ENCODE measurements at places on chromosomes 11 and 22.
A peak's percentile ranks its signal among the peaks of the same experiment; 100 is the strongest.

GRCh38 chr11:61958590-61958989 is 8.4 kb downstream of the BEST1 start:
- no peak for DNase-seq

GRCh38 chr11:32829680-32830412 is at the start of gene PRRG4:
PRRG4 (plus strand) TSS chr11:32829927; CDS start chr11:32830530, 603 bp downstream.
- DNase-seq, result peak; percentile 52

DNA sequence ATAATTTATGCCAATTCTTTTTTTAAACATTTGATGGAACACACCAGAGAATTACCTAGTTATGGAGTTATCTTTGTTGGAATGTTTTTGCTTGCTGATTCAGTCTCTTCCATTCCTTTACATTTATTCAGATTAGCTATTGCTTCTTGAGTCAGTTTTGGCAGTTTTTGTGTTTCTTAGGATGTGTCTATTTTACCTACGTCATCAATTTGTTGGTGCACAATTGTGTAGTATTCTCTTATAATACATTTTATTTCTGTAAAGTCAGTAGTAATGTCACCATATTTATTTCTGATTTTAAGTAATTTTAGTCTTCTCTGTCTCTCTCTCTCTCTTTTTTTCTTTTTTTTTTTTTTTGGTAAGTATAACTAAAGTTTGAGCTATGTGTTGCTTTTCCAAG is 929.5 kb upstream of the RAG2 start:
- no peak for DNase-seq

DNA sequence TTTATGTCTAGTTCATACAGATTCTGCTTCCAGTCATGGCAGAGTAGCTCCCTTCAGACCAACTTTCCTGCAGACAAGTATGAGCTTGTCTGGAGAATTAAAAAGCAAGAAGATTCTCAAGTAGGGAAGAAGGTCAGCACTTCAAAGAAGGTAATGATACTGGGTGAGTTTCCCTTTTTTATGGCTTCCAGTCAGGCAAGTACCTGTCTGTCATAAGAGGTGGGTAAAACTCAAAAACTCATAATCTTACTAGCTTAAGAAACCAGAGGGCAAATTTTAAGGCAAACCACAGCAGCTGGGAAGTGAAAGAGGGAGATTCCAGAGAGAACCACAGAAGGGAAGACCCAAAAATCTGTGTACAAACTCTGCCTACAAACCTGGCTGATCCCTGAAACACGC is 54.2 kb downstream of the DENND5A start:
- peak; percentile 31 for DNase-seq

GRCh38 chr11:126231725-126232459 is 20.3 kb downstream of the FAM118B start:
- DNase-seq, result no peak

DNA sequence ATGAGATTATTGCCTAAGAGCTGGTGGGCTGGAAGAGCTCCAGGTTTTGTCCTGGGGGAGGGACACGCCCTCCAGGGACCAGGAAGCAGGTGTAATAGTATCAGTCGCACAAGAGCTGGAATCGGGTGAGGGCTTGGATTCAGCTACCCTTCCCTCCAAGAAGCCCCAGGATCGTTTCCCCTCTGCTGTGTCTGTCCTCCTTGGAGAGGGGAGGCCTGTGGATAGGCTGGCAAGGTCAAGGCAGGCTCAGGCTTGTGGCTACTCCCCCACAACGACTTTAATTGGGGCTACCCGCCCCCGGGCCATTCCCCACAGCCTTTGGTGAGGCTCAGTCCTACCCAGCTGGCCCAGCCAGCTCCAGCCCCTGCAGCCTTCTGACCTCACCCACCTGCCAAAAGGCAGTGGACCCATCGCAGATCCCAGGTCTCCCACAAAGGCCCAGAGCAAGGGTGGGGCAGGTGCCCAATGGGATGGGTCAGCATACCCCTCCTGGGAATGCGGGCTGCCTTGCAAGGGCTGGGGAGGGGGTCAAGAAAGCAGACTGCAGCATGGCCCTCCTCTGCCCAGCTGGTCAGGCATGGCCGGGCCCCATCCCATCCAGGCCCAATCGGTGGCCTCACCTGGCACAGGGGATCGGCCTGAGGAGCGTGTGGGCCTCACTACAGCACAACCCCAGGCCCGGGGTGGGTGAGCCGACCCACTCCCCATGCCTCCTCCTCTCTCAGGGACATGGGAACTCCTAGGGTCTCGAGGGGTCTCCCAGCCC is 1.0 kb downstream of the CTSD start:
- no peak for DNase-seq

- peak; percentile 54 for DNase-seq
Observed at GRCh38 chr11:44036811-44037657, 10.7 kb upstream of the ACCSL start.

GRCh38 chr11:59967677-59968394 is 4.0 kb downstream of the OOSP4A start:
- DNase-seq, result no peak

DNA sequence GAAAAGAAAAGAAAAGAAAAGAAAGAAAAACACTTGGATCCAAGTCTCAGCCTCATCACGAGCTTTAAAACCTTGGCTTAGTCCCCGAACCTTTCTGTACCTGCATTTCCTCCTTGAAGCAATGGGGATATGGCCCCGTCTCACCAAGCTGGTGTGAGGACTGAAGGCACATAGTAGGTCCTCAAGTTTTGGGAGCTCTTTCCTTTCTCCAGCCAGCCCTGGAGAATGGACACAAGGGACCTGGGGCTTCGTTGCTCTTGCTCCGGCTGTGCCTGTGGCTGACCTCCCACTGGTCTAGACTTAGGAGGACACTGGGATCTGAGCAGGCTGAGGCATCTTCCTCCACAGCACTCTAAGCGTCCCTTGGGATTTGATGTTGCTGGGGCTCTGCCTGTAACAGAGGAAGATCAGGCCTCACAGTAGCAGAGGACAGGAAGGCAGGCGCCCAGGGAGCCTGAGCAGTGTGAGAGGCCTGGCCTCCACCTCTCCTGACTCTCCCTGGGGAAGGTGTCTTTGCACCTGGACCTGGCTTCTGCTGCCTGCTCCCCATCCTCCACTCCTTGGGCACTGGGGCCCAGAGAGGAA is 32.8 kb downstream of the KCNC1 start:
- no peak for DNase-seq

GRCh38 chr11:120832481-120833238 is 191.2 kb upstream of the TBCEL start:
- DNase-seq, result no peak

- DNase-seq, result no peak
Observed at GRCh38 chr22:19876941-19877625, 22.4 kb upstream of the GNB1L start.

- no peak for DNase-seq
Observed at GRCh38 chr11:773830-774229, 3.5 kb downstream of the GATD1 start.

- DNase-seq, result peak; percentile 36
Observed at GRCh38 chr11:10450462-10451425, 4.3 kb upstream of the AMPD3 start.

- no peak for DNase-seq
Observed at GRCh38 chr11:126834149-126834548, 166.4 kb downstream of the KIRREL3 start.

GRCh38 chr11:2701230-2701629 is 1.4 kb upstream of the KCNQ1OT1 start:
- no peak for DNase-seq

DNA sequence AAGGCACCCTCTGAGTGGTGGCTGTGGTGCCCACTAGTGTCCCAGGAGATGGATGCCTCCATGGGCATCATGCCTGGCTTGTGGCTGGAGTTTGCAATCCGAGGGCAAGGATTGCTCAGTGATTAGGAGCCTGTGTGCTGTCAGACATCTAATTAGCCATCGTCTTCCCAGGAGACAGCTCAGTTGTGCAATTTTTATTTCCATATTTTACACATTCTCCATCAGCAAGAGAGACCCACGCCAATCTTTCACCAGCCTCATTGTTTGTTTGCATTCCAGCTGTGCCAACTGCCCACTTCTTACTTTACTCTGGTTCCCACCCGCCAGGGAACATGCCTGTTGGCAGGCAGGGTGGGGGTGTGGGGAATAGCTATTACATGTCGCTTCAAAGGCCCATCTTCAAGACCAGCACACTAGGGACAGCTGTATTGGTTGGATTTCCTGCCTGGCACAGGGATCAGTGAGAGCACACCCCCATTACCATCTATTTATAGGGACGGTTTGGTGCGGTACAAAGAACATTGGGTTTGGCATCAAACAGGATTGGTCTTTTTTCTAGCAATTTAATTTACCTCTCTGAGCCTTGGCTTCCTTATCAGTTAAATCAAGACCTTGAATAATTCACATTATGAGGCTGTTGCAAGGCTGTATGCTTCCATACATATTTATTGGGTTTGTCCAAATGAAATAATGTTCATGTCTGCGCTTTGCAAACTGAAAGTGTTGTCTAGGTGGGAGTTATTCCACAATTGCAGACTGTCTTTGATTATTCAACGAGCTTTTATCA is 80.7 kb upstream of the NAV2 start:
- no peak for DNase-seq

DNA sequence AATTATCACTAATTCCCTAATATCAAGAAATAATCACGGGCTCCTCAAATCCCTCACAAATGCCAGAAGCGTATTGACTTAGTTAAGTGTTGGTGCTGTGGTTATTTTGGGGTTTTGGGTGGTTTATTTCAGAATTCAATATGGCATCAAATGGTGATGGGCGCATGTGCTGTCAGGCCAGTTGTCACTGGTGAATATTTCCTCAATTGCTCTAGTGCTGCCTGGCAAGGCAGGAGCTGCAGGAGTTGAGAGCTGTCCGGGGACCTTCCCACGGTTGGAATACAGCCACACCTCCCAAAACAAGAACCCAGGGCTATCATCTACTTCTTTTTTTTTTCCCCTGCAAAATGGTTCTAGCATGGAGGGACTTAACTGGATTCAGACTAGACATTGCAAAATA is 10.3 kb downstream of the IGLL5 start:
- no peak for DNase-seq

- no peak for DNase-seq
Observed at GRCh38 chr22:40009292-40009774, 14.6 kb downstream of the FAM83F start.

DNA sequence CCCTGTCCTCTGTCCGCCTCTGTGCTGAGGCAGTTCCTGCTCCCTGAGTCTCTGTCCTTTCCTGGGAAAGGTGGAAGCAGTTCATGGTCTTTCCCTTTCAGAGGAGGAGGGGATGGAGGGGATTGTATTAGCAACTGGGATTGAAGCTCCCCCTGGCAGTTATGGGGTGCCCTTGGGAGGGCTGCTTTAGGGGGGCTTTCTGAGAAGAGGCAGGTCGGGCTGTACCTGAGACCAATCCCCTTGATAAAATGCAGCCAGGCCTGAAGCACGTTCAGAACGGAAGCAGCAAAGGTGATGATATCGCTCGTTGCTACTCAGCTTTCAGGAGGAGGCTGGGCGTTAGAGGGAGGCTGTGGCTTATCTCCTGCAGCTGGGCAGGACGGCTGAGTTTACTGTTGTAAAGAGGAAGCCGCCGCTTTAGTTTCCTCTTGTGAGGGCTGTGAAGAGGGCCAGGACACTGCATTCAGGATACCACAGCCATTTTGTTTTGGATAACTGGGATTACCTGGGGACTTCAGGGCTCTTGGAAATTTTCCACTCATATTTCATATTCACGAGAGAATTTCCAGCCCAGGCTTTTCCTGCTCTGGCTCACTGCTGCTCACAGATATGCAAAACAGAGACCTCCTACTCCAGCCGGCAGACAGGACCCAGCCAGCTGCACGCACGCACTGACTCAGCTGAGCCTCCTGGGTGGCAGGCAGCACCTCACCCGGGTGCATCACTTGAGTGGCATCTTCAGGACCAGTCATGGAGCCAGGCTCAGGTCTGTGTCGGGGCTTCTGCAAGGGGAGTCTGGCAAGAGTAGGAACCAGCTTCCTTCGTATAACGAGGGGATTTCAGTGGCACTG is 798 bp downstream of the AMPD3 start:
- peak; percentile 85 for DNase-seq

GRCh38 chr22:48042621-48043395 is 1280.4 kb downstream of the TBC1D22A start:
- DNase-seq, result no peak

GRCh38 chr11:94650756-94651155 is 83.6 kb downstream of the PIWIL4 start:
- DNase-seq, result no peak

DNA sequence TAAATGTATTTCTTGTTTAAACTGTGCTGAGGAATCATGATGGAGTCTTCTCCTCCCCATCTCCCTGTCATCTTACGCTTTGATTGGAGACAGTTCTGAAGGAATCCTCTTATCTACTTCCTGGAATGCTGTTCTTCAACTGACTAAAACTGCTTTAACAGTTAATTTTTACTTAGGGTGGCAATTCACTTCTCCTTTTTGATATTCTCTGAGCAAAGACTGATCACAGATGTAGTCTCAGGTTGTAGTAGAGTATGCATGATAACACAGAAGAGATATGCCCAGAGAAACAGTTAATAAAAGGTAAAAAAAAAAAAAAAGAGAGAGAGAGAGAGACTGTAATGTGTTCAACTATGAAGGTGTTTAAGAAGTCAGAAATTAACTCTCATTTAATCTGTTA is 1.4 kb upstream of the CASP5 start:
- no peak for DNase-seq

- no peak for DNase-seq
Observed at GRCh38 chr11:123323568-123323967, 106.5 kb upstream of the GRAMD1B start.

DNA sequence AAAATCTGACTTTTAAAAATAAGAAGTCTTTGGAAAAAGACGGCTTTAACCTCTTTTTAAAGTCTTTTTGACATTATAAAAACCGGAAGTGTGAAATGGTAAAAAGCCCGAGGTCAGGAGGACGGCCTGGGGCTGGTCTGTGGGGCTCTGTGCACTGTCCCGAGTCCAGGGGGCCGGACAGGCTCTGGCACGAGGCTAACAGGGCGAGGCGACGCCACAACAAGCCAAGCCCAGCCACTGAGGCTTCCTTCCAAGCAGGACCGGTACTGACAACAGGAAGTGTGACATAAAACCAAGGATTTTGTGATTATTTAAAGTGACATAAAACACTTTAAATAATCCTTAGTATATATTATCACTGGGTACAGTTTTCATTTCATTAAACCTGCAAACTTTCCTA is 39.2 kb downstream of the BRD1 start:
- DNase-seq, result no peak

GRCh38 chr11:34600339-34601084 is 20.4 kb upstream of the EHF start:
- DNase-seq, result no peak

DNA sequence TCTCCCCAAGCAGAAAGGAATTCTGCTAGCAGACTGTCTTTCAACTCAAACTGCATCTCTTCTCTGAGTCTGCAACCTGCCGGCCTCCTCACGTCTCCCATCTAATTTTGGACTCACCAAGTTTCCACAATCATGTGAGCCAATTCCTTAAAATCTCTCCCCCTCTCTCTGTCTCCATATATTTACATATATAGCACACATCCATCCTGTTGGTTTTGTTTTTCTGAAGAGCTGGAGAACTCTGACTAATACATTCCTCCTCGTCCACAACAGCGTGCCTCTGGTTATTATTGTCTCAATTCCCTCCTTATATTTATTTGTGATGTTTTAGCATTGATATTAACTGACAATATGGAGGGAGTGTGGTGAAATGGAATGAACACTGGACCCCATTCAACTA is 29.6 kb upstream of the FJX1 start:
- DNase-seq, result no peak

Measured in activated CD4-positive, alpha-beta T cell treated with anti-CD3 and anti-CD28 coated beads, Interleukin-2, amount 50 U/mL, for 16 hours (primary cell).